ENCODE measurements at places on chromosomes 4 and X.

DNA sequence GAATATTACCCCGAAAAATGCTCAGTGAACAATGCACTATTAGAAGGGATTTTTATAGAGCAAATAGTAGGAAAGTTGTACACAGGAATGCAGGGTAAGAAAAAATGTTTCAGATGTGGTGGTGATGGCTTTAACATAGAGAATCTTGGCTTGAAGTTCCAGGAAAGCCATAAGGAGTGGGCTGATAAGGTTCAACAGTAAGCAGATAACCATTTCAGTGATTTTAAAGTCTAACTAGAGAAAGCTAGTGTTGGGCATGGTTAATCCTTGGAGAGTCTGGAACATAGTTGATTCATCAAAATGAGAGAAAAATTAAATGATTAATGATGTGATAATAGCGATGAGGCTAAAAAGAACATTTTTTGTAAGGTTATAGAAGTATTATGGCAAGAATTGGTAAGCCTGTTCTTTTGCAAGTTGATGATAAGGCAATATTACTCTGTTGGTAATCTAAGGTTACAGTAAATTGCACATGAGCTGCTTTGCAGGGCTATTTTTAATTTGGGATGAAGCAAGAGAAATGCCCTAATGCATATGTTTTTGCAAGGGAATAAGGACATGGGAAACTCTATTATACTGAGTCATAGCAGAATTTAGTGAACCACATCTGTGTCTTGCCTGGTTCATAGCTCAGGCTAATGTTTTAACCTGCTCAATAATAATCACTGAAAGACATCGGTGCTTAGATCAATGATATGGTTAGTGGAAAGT lies 44.3 kb downstream of the GALNTL6 start:
- DNase-seq: no peak

GRCh38 chrX:44619039-44619438 lies 76.4 kb upstream of the FUNDC1 start:
- DNase-seq: no peak

DNA sequence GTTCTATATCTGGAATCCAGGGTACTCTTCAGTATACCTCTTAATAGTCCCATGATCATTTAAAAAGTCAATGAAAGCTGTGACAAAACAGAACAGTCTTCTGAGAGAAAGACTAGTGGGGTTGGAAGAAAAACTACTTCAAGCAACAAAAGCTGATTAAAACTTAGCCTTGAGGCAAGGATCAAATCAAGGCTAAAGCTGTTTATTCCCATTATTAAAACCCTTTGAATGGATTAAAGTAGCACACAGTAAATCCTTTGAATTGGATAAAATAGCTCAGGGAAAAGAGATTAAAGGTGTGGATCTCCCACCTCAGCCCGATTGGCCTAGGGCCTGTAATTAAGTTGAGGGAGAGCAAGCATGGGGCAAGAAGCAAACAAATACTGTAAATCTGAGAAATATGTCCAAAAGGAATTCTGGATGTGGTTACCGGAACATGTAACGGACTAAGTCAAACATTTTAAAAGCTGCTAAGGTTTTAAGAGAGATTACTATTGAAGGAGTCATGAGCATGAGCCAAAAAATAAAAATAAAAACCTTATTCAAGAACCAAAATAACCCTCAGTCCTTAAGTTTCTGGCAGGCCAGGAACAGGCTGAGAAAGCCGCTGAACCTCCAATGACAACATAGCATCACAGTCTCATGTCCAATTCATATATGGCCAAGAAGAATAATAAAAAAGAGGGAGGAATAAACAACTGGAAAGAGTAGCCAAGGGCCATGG lies 257.3 kb upstream of the NEIL3 start:
- DNase-seq: no peak

DNA sequence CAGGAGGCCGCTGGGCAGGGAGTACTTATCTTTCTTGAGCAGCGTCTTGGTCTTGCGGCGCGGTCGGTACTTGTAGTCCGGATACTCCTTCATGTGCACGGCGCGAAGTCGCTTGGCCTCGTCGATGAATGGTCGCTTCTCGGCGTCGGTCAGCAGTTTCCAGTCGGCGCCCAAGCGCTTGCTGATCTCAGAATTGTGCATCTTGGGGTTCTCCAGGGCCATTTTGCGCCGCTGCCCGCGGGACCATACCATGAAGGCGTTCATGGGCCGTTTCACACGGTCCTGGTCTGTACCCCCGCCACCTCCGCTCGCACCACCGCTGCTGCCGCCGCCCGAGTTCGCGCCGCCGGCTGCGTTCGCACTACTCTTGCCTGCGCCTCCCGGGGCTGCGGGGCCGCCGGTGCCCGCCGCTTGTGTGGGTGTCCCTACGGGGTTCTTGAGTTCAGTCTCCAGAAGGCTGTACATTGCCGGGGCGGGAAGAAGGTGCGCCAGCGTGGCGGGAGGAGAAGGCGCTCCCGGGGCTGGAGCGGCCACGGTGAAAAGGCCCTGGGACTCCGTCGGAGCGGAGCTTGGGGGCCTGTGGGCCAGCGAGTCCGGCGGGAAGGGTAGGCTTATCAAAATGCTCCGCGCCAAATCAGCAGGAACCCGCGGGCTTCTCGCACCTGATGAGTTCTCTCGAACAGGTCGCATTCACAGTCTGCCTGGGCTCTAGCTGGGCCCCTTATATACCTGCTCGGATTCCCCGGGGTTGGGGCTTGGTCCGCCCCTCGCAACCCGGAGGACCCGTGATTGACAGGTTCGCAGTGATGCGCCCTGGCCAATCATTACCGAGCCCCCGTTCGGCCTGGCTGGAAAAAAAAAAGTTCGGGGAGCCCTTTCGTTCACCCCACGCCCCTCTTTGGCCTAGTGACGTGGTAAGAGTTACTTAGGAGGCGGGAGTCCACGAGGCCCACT lies at the start of gene SOX3:
TSS of gene SOX3 (minus strand) at position 699 of the 954 bp plus-strand sequence. CDS start at position 690, 9 bp downstream.
- no peak for DNase-seq

DNA sequence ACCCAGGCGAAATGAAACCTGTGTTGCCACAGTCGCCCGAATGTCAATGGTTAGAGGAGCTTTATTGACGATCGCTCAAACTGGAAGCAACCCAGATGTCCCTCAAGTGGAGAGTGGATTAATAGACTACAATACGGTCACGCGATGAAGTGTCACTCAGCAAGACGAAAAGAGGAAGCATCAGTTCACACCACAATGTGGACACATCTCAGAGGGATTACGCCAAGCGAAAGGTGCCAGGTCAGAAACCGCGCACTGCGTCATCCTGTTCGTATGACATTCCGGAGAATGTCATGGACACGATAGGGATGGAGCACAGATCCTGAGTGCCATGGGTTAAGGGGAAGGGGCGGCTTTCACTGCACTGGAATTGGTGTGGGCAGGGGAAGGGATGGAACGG lies 111.7 kb downstream of the HMX1 start:
- no peak for DNase-seq

GRCh38 chrX:148365233-148365632 lies 135.2 kb upstream of the AFF2 start:
- no peak for DNase-seq

GRCh38 chr4:79516114-79516513 lies 108.1 kb upstream of the GK2 start:
- no peak for DNase-seq

- no peak for DNase-seq
Observed at GRCh38 chr4:53637348-53637747, 46.1 kb upstream of the LNX1 start.

GRCh38 chr4:103008875-103009729 lies 10.4 kb downstream of the SLC9B1 start:
- DNase-seq: no peak

DNA sequence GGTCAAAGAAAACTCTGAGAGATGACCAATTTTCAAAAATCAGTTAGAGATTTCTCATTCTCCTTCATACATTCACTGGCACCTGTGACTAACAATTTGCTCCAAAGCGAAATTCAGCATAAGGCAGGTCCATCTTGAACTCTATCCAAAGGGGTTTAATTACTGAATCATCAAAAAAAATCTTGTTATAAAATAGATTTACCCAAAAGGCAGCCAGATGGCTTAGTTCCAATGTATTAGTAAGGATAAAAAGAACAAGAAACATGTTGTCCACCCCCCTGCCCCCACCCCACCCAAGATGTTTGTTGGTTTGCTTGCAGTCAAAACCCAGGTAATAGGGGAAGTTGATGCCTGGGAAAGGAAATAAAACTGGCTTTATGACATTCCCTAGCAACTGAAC lies 200.3 kb downstream of the ANTXR2 start:
- DNase-seq: no peak

- no peak for DNase-seq
Observed at GRCh38 chrX:42934020-42934726, 156.2 kb upstream of the PPP1R2C start.

DNA sequence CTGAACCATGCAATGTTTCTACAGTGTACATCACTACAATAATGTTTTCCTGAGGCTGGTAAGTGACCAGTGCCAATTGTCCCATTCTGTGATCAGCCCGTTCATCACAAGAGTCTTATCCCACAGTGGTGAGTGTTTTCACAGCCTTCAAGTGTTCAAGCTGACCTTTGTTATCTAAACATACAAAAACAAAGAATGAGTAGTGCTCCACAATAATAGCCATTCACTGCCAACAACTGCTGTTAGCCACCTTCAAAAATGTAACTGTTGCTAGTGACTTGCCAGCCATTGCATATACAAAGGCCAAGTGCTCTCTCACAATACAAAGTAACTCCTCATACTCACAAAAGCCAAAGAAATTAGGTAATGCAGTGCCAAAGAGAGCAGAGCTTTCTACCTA lies 1084.1 kb downstream of the FAM133A start:
- no peak for DNase-seq

All from activated B cell treated with CpG ODN at 0.5 μM for 24 hours (primary cell).